Mesothelial cell of epicardium (in vitro differentiated cells): ENCODE measurements at places on chromosomes 6 and 20. TPM values are rescaled to one million over a fixed set of nuclear protein-coding genes. Genes with fewer than 3 reads are reported as not detected.

Gene HLA-DMB
- not detected in 3 replicates for total RNA-seq

Gene C20orf204
- 2.8 to 4.2 TPM (median 3.2 TPM) in 3 replicates for total RNA-seq

Gene ZBTB46
- total RNA-seq = 11.3 to 11.6 TPM (median 11.6 TPM) in 3 replicates

Gene CDSN
- not detected in 3 replicates for total RNA-seq

DNA sequence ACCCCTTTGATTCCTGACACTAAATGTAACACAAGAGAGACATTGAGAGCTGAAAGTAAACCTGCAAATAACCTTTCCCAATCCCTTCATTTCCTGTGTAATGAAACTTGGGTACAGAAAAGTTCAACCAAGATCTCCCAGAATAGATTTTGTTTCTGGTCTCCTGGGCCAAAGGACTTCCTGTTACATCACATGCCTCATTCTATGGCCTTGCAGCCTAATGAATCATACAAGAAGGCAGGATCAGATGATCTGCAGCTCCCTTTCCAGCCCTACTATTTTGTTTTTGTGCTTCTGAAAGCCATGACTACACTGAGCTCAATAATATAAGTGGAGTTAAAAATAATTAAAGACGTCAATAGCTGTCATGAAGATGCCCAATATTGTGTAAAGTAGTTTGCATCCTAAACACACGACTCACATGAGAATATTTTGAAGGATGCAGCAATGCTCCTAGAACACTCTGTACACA, 73.4 kb upstream of the NOX3 start:
- no peak for DNase-seq

GRCh38 chr6:81169166-81169565, 583.3 kb downstream of the TENT5A start:
- no peak for DNase-seq

DNA sequence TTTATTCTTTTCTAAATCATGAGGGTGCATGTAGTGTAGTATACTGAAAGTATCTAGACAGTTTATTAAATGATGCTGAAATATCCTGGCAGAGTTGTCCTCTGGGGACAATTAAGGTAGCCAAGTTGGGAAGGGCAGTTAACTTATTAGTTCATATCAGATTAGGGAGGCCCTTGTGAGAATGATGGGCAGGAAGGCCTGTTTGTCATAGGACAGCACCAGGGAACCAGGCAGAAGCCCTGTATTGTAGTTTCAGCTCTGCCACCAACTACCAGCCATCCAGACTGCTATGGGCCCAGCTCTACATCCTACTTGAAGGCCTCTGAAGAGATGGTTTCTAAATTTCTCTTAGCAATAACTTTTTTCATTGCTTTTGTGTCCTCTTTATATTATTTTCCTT, 4.0 kb downstream of the MYLIP start:
- DNase-seq = no peak

DNA sequence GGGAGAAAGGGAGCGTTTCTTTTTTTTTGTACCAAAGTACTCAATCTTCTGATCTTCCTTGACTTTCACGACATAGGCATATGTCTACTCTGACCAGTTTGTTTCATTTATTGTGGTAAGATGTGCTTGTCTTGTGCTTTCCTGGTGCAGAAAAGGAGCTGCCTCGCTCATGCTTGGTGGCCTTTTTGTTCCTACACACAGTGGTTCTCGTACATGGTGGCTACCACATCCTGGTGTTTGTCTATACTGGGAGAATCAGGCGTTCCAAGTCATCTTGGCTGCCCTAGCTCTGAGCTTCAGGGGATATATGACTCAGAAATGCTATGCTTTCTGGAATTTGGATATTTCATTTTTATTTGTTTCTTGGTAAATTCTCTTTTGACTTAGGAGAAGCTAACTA, 31.8 kb downstream of the MYB start:
- no peak for DNase-seq

DNA sequence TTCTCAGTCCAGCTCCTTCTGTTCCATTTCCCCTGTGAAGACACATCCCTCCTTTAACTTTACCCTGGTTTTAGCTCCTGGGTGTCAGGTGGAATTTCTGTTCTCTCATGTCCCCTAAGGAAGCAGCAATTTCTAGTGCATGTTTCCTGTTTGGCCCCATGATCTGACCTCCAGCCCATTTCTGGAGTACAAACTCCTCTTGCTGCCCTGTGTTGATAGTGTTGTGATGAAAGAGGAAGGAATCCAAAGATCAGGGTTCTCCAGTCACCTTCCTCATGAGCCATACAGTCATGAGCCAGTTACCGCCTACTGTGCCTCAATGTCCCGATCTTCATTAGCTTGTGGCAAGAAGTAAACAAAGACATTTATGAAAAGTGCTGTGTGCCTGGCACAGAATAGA, 97.4 kb downstream of the PHACTR1 start:
- DNase-seq = no peak

DNA sequence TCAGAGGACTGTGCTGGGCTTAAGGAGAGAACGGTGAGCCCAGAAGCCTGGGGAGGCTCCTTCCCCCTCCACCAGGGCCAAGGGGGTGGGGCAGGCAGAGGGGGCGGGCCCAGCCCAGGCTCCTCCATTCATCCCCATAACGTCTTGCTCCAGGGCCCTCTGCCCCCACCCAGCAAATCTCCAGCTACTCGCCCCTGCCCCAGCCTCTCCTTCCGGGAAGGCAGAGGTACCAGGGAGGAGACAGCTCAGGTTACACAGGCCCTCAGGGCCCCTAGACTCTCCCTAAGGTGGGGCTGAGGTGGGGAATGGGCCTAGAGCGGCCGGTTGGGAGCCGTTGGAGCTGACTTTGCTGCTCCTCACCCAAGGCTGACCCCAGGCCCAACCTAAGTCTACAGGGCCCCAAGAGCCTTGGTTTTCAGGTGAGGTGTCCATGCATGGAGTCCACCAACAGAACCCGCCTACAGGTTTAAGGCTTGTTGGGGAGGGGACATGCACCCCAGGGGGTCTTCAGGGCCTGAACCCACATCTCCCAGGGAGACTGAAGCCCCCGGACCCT, 1.2 kb downstream of the LAMA5 start:
- no peak for DNase-seq

GRCh38 chr20:4509825-4510522, 211.7 kb upstream of the PRND start:
- no peak for DNase-seq
